ENCODE measurements at places on chromosomes 3 and 15. TPM values are rescaled to one million over a fixed set of nuclear protein-coding genes. Genes with fewer than 3 reads are reported as not detected.
A peak's percentile ranks its signal among the peaks of the same experiment; 100 is the strongest.

GOLGA8S gene
- not detected for total RNA-seq

C3orf22 gene
- not detected for total RNA-seq

CLDN1 gene
- 0.39 TPM for total RNA-seq

CLCN2 gene
- 4.7 TPM for total RNA-seq

PAQR9 gene
- not detected for total RNA-seq

ILDR1 gene
- total RNA-seq = not detected

GNAT1 gene
- total RNA-seq = not detected

SMCO1 gene
- not detected for total RNA-seq

DNA sequence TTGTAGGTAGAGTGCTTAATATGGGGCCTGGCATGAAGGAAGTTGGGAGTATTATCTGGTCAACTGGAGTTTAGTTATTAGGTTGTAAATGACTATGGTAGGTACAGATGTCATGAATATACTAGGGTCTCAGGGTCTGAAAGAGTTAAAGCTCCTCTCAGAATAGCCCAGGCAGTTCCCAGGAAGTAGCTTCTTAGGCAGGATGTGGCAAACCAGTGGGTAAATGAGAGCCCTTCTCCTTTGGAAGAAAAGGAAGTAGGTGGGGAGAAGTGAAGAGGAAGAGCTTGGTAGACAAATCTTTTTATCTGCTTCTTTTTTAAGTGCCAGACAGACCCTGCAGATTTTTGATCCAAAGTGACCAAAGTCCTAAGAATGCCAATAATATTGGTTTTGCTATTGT is 24.5 kb downstream of the MAP2K1 start:
- no peak for DNase-seq
- H3K27me3 ChIP-seq = no peaks in the 10 kb centered on the region
- no peak overlapping the region for H3K27ac ChIP-seq

DNA sequence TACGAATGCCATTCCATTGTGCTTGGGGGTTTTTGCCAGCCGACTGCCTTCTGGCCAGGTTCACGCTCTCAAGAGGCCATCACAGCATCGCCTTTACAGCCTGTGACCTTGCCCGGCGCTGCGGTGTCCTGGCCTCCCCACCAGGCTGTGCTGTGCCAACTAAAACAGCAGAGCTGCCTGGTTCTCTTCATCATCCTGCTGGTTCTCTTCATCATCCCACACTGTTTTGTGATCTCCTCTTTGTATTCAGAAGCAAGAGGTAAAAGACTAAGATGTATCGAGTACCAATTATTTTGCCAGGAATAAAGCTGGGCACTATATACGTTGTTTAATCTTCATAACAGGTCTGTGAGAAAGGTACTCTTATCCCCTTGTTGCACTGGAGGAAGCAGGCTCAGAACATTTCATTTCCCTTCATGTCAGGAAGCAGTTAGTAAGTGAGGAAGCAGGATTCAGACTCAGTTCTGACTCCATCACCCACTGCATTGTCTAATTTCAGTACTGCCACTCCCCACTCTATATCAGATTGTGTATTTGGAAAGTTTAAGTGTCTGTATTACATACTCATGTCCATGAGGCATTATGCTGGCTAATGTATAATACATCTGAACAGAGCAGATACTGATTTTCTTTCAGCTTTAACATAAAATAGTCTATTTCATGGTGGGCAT is 92.7 kb downstream of the LRRC28 start:
- peak; percentile 28 for DNase-seq
- no peak overlapping the region for H3K4me3 ChIP-seq
- H3K27me3 ChIP-seq = no peaks in the 10 kb centered on the region
- H3K36me3 ChIP-seq = no peaks in the 10 kb centered on the region

DNA sequence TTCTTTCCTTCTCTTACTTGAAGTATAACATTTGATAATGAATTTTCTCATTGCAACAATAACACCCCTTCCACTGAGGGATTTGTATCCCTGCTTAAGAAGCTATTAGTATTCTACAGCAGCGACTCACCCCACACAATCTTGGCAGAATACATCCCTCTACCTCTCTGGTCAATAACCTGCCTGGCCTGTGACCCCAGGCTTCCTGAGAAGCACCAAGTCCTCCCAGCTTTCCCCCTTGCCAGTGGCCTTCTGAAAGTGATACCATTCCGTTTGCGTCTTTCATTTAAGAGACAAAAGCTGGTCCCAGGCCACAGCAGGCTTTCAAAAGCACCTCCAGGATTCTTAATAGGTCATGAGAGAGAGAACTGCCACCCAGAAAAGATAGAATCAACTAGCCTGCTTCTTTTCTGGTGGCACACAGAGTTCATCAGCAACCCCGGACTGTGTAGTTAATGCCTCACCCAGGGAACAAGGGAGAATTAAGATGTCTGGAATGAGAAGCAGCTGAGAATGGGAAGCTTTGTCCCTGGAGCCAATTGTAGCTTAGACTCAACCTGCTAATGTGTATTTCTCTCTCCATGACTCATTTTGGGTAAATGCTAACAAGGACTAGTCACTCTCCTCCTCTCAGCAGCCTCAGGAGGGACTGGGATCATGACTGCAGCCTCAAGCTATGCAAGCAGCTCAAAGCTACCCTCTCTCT is 101.0 kb upstream of the CPNE4 start:
- H3K4me1 ChIP-seq = no peaks in the 10 kb centered on the region
- H3K36me3 ChIP-seq = no peaks in the 10 kb centered on the region
- no peak overlapping the region for H3K4me3 ChIP-seq

GRCh38 chr3:184899953-184900595 is 88.1 kb downstream of the VPS8 start:
- DNase-seq = no peak
- no peak overlapping the region for H3K4me3 ChIP-seq
- peaks cover 31% of the 10 kb centered on the region for H3K36me3 ChIP-seq
- H3K27ac ChIP-seq = no peak overlapping the region
- H3K4me1 ChIP-seq = no peaks in the 10 kb centered on the region
- H3K27me3 ChIP-seq = no peaks in the 10 kb centered on the region

DNA sequence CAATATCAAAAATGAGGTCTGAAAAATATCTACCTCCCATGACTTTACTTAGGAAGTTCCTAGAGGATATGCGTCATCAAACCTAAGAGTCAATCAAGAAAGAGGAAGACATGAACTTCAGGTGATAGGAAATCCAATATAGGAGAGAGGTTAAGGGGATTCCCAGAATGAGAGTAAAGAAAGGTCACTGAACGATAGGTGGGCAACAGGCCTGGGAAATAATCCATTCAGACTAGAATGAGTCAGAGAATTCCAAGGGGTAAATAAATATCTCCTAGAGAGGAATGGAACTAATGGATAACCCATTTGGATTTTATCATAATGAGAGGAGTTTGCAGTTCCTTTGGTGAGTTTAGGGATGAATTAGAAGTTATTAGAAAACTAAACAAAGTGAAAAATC is 131.1 kb upstream of the NUDT16 start:
- no peak overlapping the region for H3K4me3 ChIP-seq
- no peaks in the 10 kb centered on the region for H3K4me1 ChIP-seq
- no peaks in the 10 kb centered on the region for H3K36me3 ChIP-seq
- H3K27me3 ChIP-seq = peaks cover 2% of the 10 kb centered on the region
- DNase-seq = no peak
- H3K27ac ChIP-seq = no peak overlapping the region

DNA sequence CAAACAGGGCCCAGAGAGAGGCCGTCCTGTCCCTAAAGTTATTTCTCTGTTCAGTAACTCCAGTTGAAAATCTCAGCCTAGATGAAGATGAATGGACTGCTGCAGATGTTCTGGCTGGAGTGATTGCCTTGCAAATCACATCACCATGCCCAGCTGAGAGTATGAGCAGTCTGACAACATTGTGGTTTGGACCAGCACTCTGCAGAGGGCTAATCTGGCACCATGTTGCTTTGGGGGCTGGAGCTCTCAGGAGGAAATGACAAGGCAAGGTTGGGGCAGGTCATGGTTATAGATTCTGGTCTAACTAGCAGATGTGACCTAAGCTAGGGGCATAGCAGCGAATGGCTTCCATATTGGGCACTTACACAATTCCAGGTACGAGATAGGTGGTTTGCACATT is 314.2 kb downstream of the CLSTN2 start:
- H3K27me3 ChIP-seq = no peaks in the 10 kb centered on the region
- H3K4me3 ChIP-seq = no peak overlapping the region
- H3K27ac ChIP-seq = no peak overlapping the region
- no peaks in the 10 kb centered on the region for H3K4me1 ChIP-seq

- H3K4me3 ChIP-seq = no peak overlapping the region
- H3K4me1 ChIP-seq = peaks cover 12% of the 10 kb centered on the region
- no peak overlapping the region for H3K27ac ChIP-seq
- H3K36me3 ChIP-seq = no peaks in the 10 kb centered on the region
These were observed 5.2 kb upstream of the WNT7A start for GRCh38 chr3:13884851-13885703.

GRCh38 chr3:53422954-53423698 is 71.3 kb upstream of the CACNA1D start:
- no peak overlapping the region for H3K27ac ChIP-seq
- H3K27me3 ChIP-seq = no peaks in the 10 kb centered on the region
- no peaks in the 10 kb centered on the region for H3K4me1 ChIP-seq
- DNase-seq = no peak
- H3K4me3 ChIP-seq = no peak overlapping the region

- H3K36me3 ChIP-seq = no peaks in the 10 kb centered on the region
- H3K4me1 ChIP-seq = no peaks in the 10 kb centered on the region
- no peak for DNase-seq
- no peak overlapping the region for H3K4me3 ChIP-seq
- no peak overlapping the region for H3K27ac ChIP-seq
These were observed 715.6 kb downstream of the GRM7 start for GRCh38 chr3:7576506-7576905.

- DNase-seq = no peak
- no peaks in the 10 kb centered on the region for H3K36me3 ChIP-seq
- H3K4me1 ChIP-seq = no peaks in the 10 kb centered on the region
These were observed 421.1 kb downstream of the PLOD2 start for GRCh38 chr3:145739926-145740325.

DNA sequence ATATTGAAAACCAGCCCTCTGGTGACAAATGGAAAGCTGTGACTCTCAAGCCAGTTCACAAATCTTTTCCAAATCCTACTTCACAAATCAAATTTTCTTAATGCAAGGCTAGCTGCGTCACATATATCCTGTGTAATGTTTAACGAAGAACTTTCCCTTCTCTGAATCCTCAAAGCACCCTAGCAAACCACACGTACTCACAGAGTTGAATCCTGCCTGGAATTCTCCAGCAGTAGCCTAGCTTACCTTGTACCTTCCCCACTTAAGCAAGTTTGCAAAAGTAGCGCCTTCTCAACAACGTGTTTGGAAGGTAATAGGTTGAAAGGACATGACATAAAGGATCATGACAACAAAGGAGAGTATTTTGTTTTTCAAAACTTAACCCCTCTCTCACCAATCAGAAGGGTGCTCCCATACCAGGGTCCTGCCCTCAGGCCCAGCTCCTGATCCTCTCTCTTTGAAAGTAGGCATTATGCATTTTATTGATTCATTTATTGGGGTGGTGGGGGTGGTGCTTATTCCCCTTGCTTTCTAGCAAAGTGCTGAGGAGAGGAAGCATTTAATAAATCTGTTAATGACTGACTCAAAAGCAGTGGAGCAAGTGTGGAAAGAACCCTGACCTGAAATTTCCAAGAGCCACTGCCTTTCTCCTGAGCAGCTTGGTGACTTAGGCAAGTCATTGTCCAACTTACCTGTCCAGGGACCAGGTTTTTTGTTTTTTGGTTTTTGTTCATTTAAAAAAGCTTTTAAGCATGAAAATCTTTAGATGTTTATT is 531.6 kb downstream of the MECOM start:
- H3K4me1 ChIP-seq = no peaks in the 10 kb centered on the region
- no peak overlapping the region for H3K4me3 ChIP-seq
- H3K36me3 ChIP-seq = no peaks in the 10 kb centered on the region
- H3K27ac ChIP-seq = no peak overlapping the region
- DNase-seq = no peak
- H3K27me3 ChIP-seq = no peaks in the 10 kb centered on the region

DNA sequence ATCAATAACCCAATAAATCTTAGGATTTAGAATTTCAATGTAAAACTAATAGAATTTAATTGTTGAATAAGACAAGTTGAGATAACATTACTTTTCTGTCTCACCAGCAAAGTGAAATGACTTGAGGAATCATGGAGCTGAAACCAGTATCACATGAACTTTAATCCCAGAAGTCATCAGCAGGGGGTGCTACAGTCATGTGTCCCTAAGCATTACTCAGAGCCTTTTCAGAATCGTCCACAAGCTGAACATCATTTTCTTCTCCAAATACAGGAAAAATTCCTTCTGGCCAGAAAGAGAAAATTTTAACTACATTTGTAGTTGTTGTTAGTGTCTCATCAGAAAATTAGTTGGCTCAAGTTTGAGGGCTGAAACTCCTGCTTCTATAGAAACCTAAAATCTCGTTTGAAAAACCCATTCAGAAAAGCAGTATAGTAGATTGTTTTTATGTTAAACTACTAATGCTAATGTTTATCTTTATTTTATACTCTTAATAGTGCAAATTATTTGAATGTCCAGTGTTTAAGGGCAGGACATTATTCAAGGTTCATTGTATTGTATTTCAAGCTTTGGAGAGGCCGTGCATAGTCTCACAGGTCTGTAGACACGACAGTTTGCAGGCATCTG is 384.1 kb downstream of the PLOD2 start:
- no peak overlapping the region for H3K4me3 ChIP-seq
- no peaks in the 10 kb centered on the region for H3K36me3 ChIP-seq
- no peak overlapping the region for H3K27ac ChIP-seq
- H3K4me1 ChIP-seq = no peaks in the 10 kb centered on the region
- no peaks in the 10 kb centered on the region for H3K27me3 ChIP-seq

GRCh38 chr3:112675943-112676535 is 35.1 kb upstream of the CCDC80 start:
- peak overlapping the region; percentile 45 for H3K4me3 ChIP-seq
- H3K27ac ChIP-seq = peak overlapping the region; percentile 74
- no peaks in the 10 kb centered on the region for H3K27me3 ChIP-seq
- peaks cover 34% of the 10 kb centered on the region for H3K4me1 ChIP-seq

- peak overlapping the region; percentile 4 for H3K4me3 ChIP-seq
- H3K4me1 ChIP-seq = peaks cover 11% of the 10 kb centered on the region
- no peak overlapping the region for H3K27ac ChIP-seq
- no peak for DNase-seq
- H3K27me3 ChIP-seq = no peaks in the 10 kb centered on the region
- no peaks in the 10 kb centered on the region for H3K36me3 ChIP-seq
These were observed 153.1 kb downstream of the TNIK start for GRCh38 chr3:171307046-171307585.

DNA sequence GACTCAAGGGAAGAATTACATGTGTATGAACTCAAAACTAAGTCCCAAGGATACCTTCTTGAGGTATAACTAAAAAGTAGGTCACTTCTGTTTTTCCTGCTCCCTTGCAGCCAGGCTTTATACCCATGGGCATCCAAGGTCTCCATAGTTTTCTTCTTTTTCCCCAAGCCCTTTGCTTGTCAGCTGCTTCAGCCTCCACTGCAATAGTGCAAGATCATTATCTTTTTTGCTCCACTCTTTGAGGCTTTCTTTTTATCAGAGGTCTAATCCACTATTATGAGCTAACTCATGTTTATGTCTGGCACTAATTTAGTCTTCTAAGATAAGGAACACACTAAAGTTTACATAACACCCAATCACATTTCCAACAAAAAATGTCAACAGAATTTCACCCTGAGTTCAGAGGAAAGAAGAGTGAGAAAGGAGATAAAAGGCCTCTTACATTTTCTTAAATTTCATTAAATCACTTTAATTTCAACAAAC is 121.2 kb upstream of the LSAMP start:
- DNase-seq = no peak
- no peak overlapping the region for H3K27ac ChIP-seq
- H3K36me3 ChIP-seq = no peaks in the 10 kb centered on the region
- H3K27me3 ChIP-seq = no peaks in the 10 kb centered on the region
- H3K4me1 ChIP-seq = no peaks in the 10 kb centered on the region
- no peak overlapping the region for H3K4me3 ChIP-seq
